ENCODE measurements at places on chromosomes 6 and 20. TPM values are rescaled to one million over a fixed set of nuclear protein-coding genes. Genes with fewer than 3 reads are reported as not detected.

DNA sequence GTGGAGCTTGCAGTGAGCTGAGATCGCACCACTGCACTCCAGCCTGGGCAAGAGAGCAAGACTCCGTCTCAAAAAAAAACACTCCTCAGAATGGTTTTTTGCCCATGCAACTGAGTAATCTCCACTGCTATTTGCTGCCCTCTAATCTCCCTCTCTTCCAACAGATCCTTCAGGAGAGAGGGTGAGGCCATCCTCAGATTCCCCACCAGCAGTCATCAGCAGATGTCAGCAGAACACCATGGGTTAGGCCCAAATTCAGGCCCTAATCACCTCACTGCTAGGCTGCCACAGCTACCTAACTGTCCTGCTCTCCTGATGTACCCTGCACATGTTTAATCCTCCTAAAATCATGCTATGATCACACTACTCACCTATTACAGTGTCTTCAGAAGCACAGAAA is 63.2 kb upstream of the BEND6 start:
- no peak for DNase-seq

DNA sequence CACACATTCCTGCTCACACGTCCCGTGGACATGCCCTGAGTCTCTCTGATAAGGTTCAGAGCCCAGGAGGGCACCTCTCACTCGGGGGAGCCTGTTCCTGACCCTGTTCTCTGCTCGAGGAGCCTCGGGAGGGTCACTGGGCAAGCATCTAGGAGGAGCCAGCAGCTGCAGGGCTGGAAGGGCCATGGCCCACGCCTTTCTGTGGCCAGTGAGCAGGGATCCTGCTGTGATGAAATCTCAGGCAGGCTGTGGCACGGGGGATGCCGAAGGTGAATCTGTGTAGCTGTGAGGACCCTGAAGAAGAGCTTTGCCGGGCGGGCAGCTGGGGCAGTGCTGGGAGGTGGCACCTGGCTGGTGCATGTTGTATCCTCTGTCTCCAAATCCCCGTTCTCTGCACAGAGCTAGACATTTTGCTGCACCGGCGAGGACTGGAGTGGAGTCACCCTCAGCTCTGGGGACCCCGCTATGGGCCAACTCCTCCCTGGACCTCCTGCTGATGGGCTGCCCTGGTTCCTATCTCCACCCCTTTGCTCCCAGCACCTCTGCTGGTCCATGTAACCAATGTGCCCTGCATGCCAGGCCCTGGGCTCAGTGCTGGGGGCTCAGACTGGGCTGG is 7.1 kb upstream of the NPBWR2 start:
- no peak for DNase-seq

DNA sequence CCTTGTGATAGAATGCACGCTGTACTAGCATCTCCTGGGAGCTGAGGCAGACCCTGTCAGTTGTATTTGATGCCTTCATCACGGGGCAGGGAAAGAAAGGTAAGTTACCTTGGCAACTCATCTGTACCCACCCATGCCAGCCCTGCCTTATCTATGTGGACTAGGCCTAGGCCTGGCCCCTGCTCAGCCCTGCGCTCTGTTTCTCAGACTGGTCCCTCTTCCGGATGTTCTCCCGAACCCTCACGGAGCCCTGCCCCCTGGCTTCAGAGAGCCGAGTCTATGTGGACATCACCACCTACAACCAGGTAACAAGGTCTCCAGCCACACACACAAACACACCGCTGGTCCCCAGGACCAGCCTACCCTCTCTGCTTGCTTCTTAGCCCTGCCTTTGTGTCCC is 4.2 kb downstream of the PIGT start:
- DNase-seq = no peak

GRCh38 chr6:121664158-121664557 is 228.7 kb downstream of the GJA1 start:
- no peak for DNase-seq

- no peak for DNase-seq
Measured at GRCh38 chr20:58788896-58789544, 61.7 kb downstream of the GNAS-AS1 start.

GRCh38 chr6:150596439-150596838 is 3.2 kb upstream of the PLEKHG1 start:
- DNase-seq = no peak

- DNase-seq = no peak
Measured at GRCh38 chr20:50815162-50815989, 20.5 kb downstream of the BCAS4 start.

- DNase-seq = no peak
Measured at GRCh38 chr6:24610672-24611071, 35.3 kb downstream of the KIAA0319 start.

The RUNX2 gene
- 5.8 TPM for total RNA-seq

The TNFRSF21 gene
- 3.1 TPM for total RNA-seq

The SESN1 gene
- total RNA-seq = 8.9 TPM

The FGD2 gene
- 1.8 TPM for total RNA-seq

The STMND1 gene
- not detected for total RNA-seq

DNA sequence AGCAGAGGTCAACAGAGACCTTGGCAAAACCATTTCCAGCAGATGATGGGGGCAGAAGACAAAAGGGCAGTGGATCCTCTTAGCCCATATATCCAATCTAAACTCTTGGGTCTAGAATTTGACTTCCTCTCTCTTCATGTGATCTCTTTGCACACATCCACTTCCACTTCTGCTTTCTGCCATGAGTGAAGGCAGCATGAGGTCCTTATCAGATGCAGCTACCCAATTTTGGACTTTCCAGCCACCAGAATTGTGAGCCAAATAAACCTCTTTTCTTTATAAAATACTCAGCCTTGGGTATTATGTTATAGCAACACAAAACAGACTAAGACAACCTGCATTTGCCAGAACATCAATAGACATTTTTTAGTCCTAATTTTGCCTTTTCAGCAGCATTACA is 191.6 kb downstream of the ADAT2 start:
- no peak for DNase-seq

- DNase-seq = no peak
Measured at GRCh38 chr20:44092551-44093248, 94.3 kb downstream of the JPH2 start.

DNA sequence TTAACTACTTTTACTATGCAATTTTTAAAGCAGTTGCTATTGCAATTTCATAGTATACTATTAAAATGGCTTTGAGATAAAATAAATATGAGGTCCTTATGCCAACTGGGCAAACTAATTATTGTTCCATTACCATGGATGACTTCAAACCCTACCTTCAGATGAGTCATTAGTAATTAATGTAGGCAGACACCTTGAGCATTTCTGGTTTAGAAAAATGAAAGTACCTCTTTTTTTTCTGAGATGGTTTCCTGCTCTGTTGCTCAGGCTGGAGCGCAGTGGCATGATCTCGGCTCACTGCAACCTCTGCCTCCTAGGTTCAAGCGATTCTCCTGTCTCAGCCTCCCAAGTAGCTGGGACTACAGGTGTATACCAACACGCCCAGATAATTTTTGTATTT is 11.9 kb downstream of the ASF1A start:
- no peak for DNase-seq

The HLA-DMB gene
- total RNA-seq = 6.1 TPM

DNA sequence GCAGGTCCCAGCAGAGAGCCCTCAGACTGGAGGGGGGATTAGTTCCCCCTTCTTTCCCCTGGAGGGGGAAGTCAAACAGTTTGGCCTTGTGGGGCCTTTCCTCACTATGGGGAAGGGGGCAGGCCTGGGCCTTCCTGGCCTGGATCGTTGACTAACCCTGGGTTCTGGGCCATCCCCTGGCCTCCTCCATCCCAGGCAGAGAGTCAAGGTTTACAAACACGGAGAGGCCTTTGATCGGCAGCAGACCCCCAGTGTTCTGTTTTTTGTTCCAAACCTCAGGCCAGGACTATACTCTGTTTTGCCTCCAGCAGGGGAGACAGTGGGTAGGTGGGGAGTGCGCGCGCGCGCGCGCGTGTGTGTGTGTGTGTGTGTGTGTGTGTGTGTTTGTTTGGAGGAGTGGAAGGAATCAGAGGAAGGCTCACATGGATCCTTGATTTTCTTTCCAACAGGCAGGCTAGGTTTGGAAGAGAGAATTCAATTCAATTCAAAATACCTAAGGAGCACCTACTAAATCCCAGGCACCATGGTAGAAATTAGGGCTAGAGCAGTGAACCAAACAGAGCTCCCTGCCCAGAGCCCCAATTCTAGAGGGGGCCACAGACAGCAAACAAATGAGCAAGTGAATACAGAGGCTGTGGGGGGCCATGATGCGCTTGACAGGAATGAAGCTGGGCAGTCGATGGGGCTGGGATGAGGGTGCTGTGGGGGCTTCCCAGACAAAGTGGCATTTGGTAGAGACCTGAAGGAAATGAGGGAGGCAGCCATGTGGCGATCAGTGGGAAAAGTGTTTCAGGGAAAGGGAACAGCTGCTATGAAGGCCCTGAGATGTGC is 14.8 kb downstream of the TP53RK start:
- no peak for DNase-seq

GRCh38 chr6:35495258-35496035 is 1.4 kb downstream of the TEAD3 start:
- DNase-seq = no peak

GRCh38 chr20:4787820-4788219 is 66.1 kb downstream of the PRND start:
- no peak for DNase-seq

DNA sequence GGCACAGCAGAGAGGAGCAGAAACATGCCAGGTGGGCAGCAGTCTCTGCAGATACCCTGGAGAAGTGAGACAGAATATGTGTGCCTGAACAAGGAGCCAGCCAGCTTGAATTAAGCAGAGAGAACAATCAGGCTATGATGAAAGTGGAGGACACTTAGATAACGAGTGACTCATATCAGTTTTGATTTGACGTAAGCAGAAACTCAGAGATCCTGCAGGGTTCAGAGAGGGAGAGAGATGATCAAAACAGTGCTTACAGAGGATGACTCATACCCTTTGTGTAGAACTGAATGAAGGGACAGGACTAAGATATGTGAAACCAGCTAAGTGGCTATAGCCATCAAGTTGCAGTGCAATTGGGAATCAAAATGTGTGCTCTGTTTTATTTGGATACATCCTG is 300.7 kb downstream of the TENT5A start:
- no peak for DNase-seq

GRCh38 chr6:166420351-166420750 is 37.6 kb upstream of the MPC1 start:
- DNase-seq = no peak

The OPRL1 gene
- 0.16 TPM for total RNA-seq

Measured in activated naive CD8-positive, alpha-beta T cell treated with anti-CD3 and anti-CD28 coated beads for 36 hours (primary cell).